Activated CD4-positive, alpha-beta T cell treated with anti-CD3 and anti-CD28 coated beads for 1 hour (primary cell): ENCODE measurements at places on chromosomes 3 and 15.

GRCh38 chr3:161149529-161149928 lies 44.4 kb upstream of the B3GALNT1 start:
- DNase-seq, result no peak

- DNase-seq, result no peak
Observed at GRCh38 chr3:36678216-36679013, 85.9 kb downstream of the DCLK3 start.

DNA sequence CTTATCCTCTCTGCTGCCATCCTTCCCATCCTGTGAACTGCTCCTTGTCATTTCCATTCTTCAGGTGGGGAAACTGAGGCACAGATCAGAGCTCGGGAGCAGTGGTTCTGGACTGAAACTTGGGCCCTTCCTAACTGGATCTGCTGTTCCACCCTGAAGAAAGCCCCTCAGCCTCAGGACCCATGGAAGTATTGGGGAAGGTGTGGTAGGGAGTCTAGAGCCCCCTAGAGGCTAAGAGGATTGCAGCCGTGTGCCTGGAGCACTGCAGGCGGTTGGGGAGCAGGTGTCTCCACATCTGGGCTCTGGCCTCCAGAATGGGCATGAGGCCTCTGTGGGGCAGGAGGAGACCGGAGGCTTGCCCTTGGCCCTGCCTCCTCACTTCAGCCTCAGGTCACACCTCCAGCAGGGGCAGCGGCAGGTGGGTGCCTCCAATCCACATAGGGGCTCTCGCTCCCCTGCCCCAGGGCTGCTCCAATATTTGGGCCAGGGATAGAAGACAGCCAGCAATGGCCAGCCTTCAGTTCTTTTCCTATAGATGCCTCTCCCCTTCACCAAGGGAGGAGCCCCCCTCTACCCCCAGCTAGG lies 28.1 kb downstream of the DNAJB8 start:
- DNase-seq, result no peak

GRCh38 chr3:14457999-14458398 lies 55.6 kb downstream of the SLC6A6 start:
- DNase-seq, result no peak

DNA sequence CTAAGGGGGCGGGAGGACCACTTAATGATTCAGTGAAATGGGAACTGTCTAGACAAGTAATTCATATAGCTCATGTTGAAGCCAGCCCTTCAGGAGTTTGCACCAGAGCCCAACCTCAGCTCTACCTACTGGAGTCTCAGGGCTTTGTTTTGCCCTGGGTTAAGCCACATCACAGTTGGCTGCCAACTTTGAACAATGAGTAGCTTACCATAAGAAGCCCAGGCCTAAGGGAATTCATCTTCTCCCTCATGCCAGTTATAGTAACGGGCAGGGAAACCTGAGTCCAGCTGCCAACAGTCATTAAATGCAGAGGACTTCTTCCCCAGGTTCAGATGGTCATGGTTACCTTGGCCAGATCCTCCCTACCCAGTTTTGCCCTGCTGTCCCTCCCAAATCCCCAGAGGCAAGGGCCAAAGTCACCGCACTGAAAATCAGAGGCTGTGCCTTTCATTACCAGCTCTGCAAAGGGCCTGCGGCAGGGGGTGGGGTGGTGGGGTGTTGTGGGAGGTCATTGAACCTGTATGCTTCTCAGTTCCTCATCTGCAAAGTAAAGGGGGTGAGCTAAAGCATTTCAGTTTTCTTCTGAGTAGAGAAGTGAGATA lies 302.2 kb upstream of the NR2E3 start:
- no peak for DNase-seq

DNA sequence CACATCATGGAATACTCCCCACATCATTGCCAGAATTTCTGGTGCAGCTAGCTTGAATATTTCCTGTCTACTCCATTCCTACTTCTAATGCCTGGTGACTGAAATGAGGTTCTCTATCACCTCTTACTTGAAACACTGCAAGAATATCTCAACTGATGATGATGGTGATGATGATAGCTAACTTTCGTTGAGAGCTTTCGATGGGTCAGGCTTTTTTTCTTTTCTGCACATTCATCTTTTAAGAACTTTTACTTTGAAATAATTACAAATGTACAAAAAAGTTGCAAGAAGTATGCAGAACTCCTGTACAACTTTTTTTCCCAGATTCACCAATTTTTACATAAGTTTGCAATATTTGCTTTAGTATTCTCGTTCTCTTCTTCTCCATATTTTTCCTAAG lies 233.5 kb downstream of the MEIS2 start:
- no peak for DNase-seq

- no peak for DNase-seq
Observed at GRCh38 chr3:31455524-31455923, 77.2 kb upstream of the STT3B start.

DNA sequence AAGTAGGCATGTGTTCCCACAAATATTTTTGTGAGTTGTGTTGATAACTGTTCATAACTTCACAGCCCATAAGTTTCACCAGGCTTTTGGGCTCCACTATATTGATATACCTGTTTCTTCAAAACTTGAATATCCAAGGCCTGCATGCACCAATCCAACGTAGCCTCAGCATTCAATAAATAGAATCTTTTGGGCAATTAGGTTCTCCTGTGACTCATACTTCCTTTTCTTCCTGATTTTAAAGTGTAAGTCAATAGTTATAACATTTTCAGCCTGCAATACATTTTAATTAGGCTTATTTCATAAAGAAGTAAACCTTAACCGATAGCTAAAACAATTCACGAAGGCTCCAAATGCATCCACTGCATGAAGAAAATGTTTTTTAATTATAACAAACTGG lies 97.8 kb upstream of the SPRED1 start:
- no peak for DNase-seq

- no peak for DNase-seq
Observed at GRCh38 chr3:179697736-179698332, 45.0 kb downstream of the USP13 start.

DNA sequence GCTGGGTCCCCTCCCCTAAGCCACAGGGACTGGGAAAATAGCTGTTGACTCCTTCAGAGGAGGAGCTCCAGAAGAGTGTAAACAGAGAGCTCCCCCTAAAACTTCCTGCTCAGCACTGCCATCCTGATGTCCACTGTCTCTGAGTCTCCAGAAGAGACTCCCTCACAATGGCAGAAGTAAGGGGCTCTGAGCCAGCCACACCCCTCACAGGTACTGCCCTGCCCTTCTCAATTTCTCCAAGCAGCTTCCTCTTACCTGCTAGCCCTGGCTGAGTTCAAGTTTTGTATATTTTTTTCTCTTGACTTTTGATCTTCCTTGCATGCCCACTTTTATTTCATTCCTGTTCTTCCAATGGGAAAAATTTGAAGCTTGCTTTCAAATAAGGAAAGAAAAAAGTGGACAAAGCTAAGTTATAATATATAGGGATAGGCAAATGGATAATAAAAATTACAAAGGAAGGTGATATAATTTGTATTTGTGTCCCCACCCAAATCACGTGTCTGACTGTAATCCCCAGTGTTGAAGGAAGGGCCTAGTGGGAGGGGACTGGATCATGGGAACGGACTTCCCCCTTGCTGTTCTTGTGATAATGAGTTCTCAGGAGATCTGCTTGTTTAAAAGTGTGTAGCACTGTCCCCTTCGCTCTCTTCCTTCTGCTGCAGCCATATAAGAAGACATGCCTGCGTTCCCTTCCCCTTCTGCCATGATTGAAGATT lies 442.2 kb upstream of the WNT5A start:
- no peak for DNase-seq

- DNase-seq, result no peak
Observed at GRCh38 chr3:75129101-75129500, 514.6 kb upstream of the CNTN3 start.

- DNase-seq, result no peak
Observed at GRCh38 chr3:12922881-12923431, 81.6 kb upstream of the RPL32 start.

- no peak for DNase-seq
Observed at GRCh38 chr3:160668454-160668853, 8.5 kb upstream of the ARL14 start.

- no peak for DNase-seq
Observed at GRCh38 chr15:100781061-100781960, 98.3 kb upstream of the ALDH1A3 start.

- no peak for DNase-seq
Observed at GRCh38 chr15:72740219-72740618, 43.3 kb downstream of the ADPGK start.
